ENCODE measurements at places on chromosomes 11 and 22.

- no peak for DNase-seq
Observed at GRCh38 chr11:134066943-134067885, 1.7 kb upstream of the JAM3 start.

DNA sequence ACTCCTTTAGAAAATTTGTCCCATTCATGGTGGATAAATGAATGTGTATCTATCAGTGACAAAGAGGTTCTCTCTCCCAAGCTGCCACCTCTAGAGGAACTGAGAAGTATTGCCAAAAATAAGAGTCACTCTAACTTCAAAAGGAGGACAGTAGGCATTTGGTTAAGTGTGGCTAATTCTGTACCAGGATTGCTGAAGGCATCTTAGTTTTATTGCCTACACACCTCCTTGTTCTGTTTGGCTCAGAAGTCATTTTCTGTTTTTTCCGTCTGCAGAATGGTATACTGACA is 189.0 kb upstream of the MPPED2 start:
- DNase-seq: no peak

- DNase-seq: no peak
Observed at GRCh38 chr11:69374946-69375310, 81.0 kb downstream of the MYEOV start.

DNA sequence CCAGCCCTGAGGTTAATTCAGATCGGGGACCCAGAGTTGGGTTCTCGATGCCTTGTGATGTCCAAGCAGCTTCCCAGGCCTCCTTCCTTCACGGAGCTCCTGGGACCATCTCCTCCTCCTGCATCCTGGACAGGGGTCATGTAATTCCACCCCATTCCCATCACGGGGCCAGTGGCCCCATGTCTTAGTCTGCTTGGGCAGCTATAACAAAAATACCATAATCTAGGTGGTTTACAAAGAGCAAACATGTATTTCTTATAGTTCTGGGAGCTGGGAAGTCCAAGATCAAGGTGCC is 41.7 kb upstream of the PRDM11 start:
- DNase-seq: no peak

DNA sequence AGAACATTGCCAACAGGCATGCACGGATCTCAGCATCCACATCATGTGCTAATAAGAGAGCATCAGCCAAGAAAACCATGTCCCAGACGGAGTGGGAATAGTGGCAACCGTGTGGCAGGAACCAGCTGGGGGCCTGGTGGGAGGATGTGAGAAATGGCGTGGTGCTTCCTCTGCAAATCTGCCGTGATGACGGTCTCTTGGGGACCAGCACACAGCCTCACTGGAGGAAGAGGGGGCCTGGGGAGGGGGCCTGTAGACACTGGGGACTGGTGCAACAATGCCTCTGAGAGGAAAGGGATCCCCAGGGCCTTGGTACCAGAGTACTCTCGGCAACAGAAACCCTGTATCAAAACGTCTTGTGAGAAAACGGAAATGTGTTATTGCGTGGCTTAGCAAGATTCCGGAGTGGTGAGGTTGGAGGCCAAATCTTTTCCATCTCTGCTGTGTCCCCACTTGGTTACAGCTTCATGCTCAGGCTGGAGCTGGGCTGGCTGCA is 154.3 kb upstream of the TBCEL start:
- DNase-seq: no peak

DNA sequence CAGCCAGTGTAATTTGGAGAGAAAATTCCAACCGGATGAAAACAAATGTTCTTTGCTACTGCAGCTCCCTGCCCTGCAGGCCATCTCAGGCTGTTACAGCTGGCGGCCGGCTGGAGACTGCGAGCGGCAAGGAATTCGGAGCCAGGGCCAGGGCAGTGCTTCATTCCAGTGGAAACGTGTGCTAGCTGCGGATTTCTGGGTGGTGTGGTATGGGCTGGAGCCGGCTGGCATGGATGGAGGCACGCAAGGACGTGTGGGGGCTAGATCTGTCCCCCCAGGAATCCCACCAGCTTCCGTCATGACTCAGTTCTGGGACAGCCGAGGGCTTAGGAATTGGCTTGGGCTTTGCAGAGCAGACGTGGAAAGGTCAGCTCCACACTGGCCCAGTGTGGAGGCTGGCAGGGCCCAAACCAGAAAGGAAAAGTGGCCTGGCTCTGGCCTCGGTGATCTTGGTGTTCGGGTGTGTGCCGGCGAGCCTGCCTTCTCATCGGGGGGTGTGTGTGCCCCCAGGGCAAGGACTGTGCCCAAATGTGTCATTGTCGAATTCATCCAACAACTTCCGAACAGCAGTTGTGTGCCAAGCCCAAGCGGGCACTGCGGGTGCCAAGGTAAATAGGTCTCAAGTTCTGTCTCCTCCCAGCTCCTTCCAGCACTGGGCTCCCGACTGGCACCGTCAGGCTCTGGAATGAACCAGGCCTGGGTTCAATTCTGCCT is 48.1 kb upstream of the SHISAL1 start:
- DNase-seq: no peak

DNA sequence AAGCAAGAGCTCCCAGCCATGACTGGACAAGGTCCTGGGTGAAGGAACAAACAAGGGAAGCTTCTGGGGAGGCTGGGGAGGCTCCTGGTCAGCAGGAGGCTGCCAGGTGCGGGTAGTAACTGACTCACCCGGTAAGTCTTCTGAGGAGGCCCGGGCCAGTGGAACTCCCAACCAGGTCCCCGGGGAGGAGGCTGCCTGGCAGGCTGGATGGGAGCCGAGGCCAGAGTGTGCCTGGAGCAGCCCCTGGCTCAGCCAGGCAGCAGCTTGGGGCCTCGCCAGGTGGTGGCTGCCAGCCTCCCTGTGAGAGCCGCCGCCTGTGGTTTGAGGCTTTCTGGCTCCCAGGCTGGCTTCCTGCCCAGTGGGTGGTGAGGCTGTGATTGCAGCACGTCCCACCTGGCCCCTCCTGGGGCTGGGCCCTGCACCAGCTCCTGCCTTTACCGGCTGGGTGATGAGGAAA is 46.2 kb downstream of the IGF2 start:
- no peak for DNase-seq

DNA sequence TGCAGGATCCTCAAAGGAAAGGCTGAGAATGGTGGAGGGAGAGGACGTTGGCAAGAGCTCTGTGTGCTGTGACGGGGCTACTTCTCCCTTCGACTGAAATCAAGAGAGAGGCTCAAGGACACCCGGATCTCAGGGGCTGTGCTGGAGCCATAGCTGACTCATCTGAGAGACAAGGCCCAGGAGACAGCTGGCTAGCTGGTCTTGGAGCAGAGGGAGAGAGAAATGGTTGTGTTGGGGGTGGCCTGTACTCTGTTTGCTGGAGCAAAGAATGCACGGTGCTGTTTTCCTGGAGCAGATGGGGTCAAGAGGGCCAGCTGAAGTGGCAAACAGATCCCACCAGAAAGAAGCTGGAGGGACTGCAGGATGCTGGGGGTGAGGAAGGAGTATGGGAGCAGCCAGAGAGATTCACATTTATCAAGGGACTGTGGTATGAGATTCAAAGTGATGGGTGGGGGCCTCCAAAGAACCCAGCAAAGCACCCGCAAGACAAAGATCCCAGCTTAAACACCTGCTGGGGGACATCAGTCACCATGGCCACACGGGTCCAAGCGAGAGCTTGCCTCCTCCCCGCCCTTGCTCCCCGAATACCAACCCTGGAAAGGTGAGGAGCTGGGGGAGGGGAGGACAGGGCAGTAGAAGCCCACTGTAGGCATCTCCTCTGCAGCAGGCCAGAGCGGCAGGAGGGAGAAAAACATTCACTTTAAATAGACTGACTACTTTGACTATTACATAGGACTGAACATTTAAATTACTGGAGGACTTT is 40.8 kb downstream of the MAP6 start:
- no peak for DNase-seq

DNA sequence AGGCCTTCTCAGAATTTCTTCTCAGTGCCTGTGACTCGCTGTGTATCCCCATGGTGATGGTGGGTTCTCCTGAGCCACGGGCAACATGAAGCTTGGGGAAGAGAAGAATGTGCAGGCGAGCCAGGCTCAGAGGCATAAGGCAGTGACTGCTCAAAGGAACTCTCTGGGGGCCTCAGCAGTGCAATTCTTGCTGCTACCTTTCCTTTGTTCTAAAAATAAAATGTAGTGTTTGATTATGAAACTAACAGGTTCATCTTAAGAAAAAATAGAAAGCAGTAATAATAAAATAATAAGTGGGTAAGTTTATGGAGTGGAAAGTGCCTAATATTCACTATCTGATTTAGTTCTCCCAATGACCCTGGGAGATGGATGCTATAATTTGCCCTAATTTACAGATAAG is 46.7 kb downstream of the MEI1 start:
- DNase-seq: no peak

- DNase-seq: no peak
Observed at GRCh38 chr11:84234011-84234410, 947.8 kb upstream of the CCDC90B start.

- no peak for DNase-seq
Observed at GRCh38 chr22:35464399-35464798, 64.5 kb downstream of the MCM5 start.

DNA sequence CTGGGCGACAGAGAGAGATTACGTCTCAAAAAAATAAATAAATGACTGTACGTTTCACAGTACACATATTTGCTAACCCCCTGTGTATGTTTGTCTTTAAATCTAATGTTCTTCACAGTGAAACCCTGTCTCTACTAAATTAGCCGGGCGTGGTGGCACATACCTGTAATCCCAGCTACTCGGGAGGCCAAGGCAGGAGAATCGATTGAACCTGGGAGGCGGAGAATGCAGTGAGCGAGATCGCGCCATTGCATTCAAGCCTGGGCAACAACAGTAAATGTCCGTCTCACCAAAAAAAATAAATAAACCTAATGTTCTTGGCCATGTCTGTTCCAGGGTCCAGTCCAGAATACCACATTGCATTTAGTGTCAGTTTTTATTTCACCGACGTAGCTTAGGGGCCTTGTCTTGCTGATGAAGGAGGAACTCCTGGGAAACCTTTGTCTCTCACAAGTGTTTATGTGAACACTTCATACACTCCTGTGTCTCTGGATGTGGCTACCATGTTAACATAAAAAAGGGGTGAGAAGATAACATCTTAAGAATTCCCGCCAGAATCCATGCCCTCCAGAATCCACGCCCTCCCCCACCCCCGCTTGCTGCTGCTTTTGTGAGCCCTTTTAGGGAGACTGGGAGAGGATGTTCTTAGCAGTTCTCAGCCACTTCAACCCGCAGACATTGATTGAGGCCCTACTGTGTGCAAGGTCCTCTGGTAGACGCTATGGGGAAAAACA is 5.0 kb upstream of the SERHL2 start:
- no peak for DNase-seq
